ENCODE measurements at places on chromosomes 5 and 9. TPM values are rescaled to one million over a fixed set of nuclear protein-coding genes. Genes with fewer than 3 reads are reported as not detected.

Gene RPP25L
- total RNA-seq, result 25.1 TPM

Gene RFESD
- total RNA-seq, result 2.4 TPM

Gene BASP1
- total RNA-seq, result 114 TPM

- no peaks in the 10 kb centered on the region for H3K36me3 ChIP-seq
- peaks cover 37% of the 10 kb centered on the region for H3K4me1 ChIP-seq
- no peak overlapping the region for H3K4me3 ChIP-seq
- no peak for DNase-seq
- no peaks in the 10 kb centered on the region for H3K27me3 ChIP-seq
- peak overlapping the region; percentile 32 for H3K27ac ChIP-seq
Measured at GRCh38 chr9:127972236-127972871, 8.4 kb downstream of the EEIG1 start.

- no peaks in the 10 kb centered on the region for H3K36me3 ChIP-seq
- DNase-seq, result no peak
- H3K27ac ChIP-seq, result no peak overlapping the region
- H3K4me3 ChIP-seq, result no peak overlapping the region
- no peaks in the 10 kb centered on the region for H3K4me1 ChIP-seq
Measured at GRCh38 chr5:74130155-74130897, 504.3 kb downstream of the ARHGEF28 start.

Gene SLC46A2
- total RNA-seq, result not detected

DNA sequence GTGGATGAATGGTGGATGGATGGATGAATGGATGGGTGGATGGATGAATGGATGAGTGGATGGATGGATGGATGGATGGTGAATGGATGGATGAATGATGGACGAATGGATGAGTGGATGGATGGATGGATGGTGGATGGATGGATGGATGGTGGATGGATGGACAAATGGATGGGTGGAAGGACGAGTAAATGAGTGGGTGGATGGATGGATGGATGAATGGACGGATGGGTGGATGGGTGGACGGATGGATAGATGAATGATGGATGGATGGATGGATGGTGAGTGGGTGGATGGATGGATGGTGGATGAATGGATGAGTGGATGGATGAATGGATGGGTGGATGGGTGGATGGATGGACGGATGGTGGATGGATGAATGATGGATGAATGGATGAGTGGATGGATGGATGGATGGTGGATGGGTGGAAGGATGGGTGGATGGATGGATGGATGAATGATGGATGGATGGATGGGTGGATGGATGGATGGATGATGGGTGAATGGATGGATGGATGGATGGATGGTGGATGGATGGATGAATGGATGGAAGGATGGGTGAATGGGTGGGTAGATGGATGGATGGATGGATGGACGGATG, 58.6 kb downstream of the VAV2 start:
- H3K27ac ChIP-seq, result no peak overlapping the region
- no peaks in the 10 kb centered on the region for H3K27me3 ChIP-seq
- H3K4me1 ChIP-seq, result no peaks in the 10 kb centered on the region
- H3K4me3 ChIP-seq, result no peak overlapping the region
- no peak for DNase-seq

DNA sequence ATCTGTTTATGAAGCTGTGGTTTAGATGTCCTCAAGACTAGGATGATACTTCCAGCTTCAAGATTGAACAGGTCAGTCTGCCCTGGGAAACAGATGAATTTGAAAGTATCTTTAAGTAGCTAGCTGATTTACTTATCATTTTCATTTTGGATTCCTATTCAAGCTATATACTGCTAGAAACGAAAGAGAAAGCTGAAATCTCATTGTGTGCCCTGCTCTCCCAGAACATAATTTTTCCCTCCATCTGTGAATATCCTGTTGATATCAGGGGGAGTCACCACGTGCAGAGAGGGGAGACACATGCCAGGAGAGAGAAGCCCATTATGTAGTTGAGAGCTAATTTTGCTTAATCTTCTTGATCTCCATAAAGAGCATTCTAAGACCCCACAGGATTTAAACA, 439.1 kb downstream of the NR2F1-AS1 start:
- no peaks in the 10 kb centered on the region for H3K27me3 ChIP-seq
- DNase-seq, result no peak
- H3K27ac ChIP-seq, result no peak overlapping the region
- no peak overlapping the region for H3K4me3 ChIP-seq

- no peak for DNase-seq
- H3K27me3 ChIP-seq, result no peaks in the 10 kb centered on the region
- H3K4me3 ChIP-seq, result no peak overlapping the region
Measured at GRCh38 chr5:148793261-148793660, 33.1 kb upstream of the ADRB2 start.

- no peak overlapping the region for H3K27ac ChIP-seq
- peak; percentile 41 for DNase-seq
- H3K36me3 ChIP-seq, result no peaks in the 10 kb centered on the region
- H3K4me3 ChIP-seq, result no peak overlapping the region
- 0 out of 2 replicates have a peak, but pooled peaks cover 2% of the 10 kb centered on the region for H3K4me1 ChIP-seq
Measured at GRCh38 chr5:53430618-53431252, 49.7 kb upstream of the FST start.

Gene DOK3
- total RNA-seq, result 11.1 TPM

DNA sequence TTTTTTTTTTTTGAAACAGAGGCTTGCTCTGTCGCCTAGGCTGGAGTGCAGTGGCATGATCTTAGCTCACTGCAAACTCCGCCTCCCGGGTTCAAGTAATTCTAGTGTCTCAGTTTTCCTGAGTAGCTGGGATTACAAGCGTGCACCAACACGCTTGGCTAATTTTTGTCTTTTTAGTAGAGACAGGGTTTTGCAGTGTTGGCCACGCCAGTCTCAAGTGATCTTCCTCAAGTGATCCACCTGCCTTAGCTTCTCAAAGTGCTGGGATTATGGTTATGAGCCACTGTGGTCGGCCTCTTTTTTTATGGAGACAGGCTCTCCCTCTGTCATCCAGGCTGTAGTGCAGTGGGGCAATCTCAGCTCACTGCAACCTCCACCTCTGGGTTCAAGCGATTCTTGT, 82.9 kb downstream of the RAB24 start:
- H3K36me3 ChIP-seq, result no peaks in the 10 kb centered on the region
- peaks cover 3% of the 10 kb centered on the region for H3K4me1 ChIP-seq
- H3K27ac ChIP-seq, result no peak overlapping the region
- no peaks in the 10 kb centered on the region for H3K27me3 ChIP-seq
- H3K4me3 ChIP-seq, result no peak overlapping the region
- no peak for DNase-seq

DNA sequence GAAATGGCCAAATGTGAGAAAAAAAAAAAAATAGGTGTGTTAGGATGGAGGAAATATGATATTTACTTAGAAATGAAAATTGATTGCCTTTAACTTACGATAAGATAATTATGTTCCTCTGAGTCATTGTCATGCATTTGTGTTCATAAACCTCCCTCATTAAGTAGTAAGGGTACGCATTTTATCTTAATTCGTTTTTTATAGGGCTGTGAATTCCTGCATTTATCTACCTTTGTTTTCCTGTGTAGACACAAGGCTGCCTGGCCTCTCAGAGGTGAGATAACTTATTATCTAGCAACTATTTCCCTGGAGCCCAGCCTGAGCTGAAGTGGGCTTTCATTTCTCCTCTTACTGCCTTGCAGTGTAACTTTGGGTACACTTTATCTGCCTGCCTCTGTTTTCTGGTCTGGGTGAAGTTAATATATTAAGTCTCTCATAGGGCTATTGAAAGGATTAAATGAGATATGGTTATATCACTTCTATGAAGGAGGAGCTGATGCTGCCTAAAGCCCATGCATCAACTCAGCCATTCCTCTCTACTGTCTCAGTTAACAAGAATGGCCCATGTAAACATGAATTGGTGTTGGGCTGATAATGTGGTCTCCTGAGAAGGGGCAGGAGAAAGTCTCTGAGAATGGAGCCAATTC, 103.8 kb upstream of the KLF4 start:
- H3K4me1 ChIP-seq, result no peaks in the 10 kb centered on the region
- H3K36me3 ChIP-seq, result no peaks in the 10 kb centered on the region
- no peaks in the 10 kb centered on the region for H3K27me3 ChIP-seq
- no peak overlapping the region for H3K27ac ChIP-seq

Gene SHISAL2B
- 3.9 TPM for total RNA-seq

DNA sequence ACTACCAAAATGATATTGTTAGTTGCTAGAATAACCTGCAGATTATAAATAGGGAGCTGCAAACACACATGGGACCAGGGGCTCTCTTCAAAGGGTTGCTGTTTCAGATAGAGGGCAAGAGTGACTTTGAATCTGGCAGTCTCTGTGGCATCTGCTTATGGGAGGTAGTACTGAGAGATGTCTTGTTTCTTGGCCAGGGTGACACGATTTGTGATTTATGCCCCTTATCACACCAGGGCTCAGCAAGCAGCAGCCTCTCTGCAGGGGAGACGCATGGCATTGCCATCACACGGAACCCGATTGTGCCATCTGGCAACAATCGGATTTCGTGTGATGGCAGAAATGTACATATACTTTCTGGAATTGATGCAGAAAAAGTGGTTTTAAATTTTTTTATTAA, 615.6 kb downstream of the ZNF608 start:
- no peak for DNase-seq
- no peaks in the 10 kb centered on the region for H3K36me3 ChIP-seq
- no peak overlapping the region for H3K27ac ChIP-seq
- H3K4me1 ChIP-seq, result no peaks in the 10 kb centered on the region

GRCh38 chr9:91746904-91747303, 203.1 kb downstream of the ROR2 start:
- no peaks in the 10 kb centered on the region for H3K4me1 ChIP-seq
- no peak overlapping the region for H3K4me3 ChIP-seq
- H3K36me3 ChIP-seq, result no peaks in the 10 kb centered on the region
- no peak for DNase-seq
- H3K27me3 ChIP-seq, result no peaks in the 10 kb centered on the region

DNA sequence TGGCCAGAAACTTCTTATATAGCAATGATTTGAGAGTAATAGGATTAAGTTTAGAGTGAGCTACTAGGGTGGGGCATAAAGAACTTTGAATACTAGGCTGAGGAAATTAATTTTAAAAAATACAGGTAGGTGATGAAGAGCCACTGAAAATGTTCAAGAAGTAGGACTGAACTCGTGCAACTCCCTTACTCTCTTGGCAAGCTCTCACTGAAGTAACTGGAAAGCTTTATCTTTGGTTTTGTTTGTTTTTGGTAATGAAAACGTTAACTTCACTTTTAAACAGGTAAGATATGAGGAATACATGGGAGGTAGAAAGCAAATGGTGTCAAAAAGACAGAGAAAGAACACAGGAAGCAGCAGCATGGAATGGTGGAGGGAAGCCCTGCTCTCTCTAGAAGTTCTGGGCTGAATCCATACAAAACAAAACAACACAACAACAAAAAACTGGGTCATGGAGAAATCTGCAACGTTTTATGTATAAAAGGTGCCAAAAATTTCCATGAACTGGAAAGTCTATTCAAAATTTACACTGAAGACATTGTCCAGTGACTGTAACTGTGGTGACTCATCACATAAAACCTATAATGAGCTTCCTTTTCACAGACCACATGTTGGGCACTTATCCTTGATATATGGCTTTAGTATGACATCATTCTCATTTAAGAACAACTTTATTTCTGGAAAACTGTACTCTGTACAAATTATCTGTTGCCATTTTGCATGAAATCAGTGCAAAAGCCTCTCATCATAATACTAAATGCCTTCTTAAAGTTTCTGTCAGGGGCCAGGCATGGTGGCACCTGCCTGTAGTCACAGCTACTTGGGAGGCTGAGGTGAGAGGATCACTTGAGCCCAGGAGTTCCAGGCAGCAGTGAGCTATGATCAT, 91.2 kb upstream of the CHD1 start:
- no peak overlapping the region for H3K4me3 ChIP-seq
- DNase-seq, result no peak
- H3K36me3 ChIP-seq, result no peaks in the 10 kb centered on the region
- H3K4me1 ChIP-seq, result no peaks in the 10 kb centered on the region
- H3K27ac ChIP-seq, result no peak overlapping the region
- H3K27me3 ChIP-seq, result no peaks in the 10 kb centered on the region

GRCh38 chr9:5642170-5642569, 13.3 kb downstream of the RIC1 start:
- H3K4me3 ChIP-seq, result no peak overlapping the region
- H3K4me1 ChIP-seq, result no peaks in the 10 kb centered on the region
- H3K27me3 ChIP-seq, result no peaks in the 10 kb centered on the region
- DNase-seq, result no peak

DNA sequence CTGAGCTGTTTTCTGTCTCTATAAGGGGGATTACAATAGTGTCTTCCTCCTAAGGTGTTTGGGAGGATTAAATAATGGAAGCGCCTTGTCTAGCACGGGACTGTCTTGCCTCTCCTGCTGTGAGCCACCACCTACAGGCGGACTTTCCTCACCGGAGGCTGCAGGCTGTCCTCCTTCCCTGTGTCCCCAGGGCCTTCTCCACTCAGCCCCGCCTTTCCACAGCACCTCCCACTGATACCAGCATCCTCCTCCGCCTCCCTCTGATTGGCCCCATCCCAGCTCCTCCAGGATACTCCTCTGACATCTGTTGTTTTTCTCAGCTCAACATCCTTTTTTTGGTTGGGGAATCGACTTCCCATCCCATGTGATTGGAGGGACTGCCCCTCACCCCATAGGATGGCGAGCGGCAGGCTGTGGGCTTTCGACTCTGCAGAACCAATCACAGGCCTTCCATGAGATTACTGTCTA, 851 bp upstream of the ZDHHC12 start:
- H3K4me3 ChIP-seq, result peak overlapping the region; percentile 47
- peaks cover 3% of the 10 kb centered on the region for H3K4me1 ChIP-seq
- H3K36me3 ChIP-seq, result no peaks in the 10 kb centered on the region
- DNase-seq, result peak; percentile 97
- H3K27me3 ChIP-seq, result no peaks in the 10 kb centered on the region

Gene C9orf50
- not detected for total RNA-seq

- no peak overlapping the region for H3K27ac ChIP-seq
- no peaks in the 10 kb centered on the region for H3K27me3 ChIP-seq
- no peak for DNase-seq
- H3K4me1 ChIP-seq, result no peaks in the 10 kb centered on the region
Measured at GRCh38 chr5:158051036-158051435, 192.1 kb upstream of the CLINT1 start.

DNA sequence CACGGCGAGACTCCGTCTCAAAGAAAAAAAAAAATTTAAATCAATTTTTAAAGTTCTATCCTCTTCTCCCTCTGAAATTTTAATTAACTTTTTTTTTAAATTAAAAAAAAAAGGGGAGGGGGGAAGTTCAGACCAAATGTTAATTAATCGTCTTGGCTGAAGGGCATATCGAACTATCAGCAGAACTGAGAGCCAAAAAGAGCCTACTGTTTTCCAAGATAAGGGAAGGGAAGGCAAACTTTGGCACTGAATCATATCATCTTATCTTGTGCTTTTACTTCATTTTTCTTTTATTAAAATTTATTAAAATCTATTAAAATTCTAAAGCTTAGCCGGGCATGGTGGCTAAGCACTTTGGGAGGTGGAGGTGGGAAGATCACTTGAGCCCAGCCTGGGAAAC, 45.9 kb upstream of the MTMR12 start:
- H3K36me3 ChIP-seq, result peaks cover 20% of the 10 kb centered on the region
- H3K27me3 ChIP-seq, result no peaks in the 10 kb centered on the region
- no peak for DNase-seq
- peaks cover 20% of the 10 kb centered on the region for H3K4me1 ChIP-seq
- H3K27ac ChIP-seq, result peak overlapping the region; percentile 56

- peak; percentile 10 for DNase-seq
- H3K36me3 ChIP-seq, result no peaks in the 10 kb centered on the region
- no peak overlapping the region for H3K4me3 ChIP-seq
- H3K27ac ChIP-seq, result no peak overlapping the region
- no peaks in the 10 kb centered on the region for H3K27me3 ChIP-seq
Measured at GRCh38 chr5:143205386-143205785, 198.1 kb downstream of the NR3C1 start.

Data from GM23338 (cell line).